Uterus (tissue), 4 donors: ENCODE measurements at places on chromosomes 1 and 21.

DNA sequence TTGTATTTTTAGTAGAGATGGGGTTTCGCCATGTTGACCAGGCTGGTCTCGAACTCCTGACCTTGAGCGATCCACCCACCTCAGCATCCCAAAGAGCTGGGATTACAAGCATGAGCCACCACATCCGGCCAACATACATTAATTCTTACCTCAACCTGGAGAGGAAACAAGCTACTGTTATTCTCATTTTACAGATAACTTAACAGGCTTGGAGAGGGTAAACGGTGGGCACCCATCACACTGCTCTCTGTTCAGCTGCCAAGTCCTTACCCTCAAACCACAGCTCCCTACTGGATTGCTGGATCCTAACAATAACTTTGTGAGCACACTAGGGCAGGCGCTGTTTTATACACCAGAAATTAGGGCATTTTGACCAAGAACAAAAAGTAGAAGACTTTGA is 93.6 kb upstream of the BARHL2 start:
- DNase-seq: no peak

DNA sequence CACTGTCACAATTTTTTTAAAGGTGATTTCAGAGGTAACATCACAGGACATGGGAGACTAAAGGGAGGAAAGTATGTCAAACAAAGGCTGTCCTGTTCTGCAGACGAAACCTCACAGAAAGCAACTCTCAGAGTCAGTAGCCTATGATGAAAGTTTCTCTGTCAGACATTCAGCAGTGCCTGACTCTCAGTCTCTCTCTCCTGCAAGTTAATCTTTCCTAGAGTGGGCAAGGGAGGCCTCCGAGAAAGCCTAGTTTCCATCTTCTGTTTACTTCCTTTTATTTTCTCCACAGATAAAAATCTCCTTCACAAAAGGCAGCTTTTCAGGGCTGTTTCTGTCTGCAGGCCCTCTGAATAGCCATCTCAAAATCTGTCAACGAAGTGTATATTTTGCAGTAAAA is 24.9 kb upstream of the FMO2 start:
- DNase-seq: no peak

DNA sequence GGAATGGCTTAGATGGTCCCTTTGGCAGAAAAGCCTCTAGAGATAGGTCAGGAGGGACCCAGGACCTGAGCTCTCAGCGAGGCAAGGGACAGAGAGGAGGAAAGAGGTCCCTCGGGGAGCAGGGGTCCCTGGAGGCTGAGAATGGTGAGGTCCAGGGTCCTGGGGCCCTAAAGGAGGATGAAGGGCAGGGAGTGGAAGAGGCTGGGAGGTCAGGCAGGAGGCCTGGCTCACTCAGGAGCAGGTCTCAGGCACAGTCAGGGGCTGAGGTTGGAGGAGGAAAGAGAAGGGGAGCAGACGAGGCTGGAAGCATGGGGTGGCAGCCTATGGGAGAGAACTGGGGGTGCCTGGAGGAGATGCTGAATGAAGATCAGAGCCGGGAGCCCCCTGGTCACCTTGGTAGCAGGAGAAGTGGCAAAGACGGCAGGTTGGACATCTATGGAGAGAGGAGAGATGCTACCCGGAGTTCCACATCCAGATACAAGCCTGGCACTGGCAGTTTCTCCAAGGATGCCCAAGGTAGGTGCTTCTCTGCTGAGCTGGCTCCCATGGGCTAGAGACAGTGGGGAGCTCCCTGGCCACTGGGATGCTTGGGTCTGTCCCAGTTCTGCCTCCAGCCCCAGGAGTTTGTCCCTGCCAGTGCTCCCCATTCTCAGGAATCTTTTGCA is 22.6 kb downstream of the IGFN1 start:
- DNase-seq: no peak

- DNase-seq: no peak
These were observed 29.7 kb upstream of the PLCH2 start for GRCh38 chr1:2446394-2446793.

- DNase-seq: no peak
These were observed 16.6 kb downstream of the SPATA17 start for GRCh38 chr1:217647791-217648190.

GRCh38 chr1:67710417-67710816 is 25.4 kb downstream of the GADD45A start:
- DNase-seq: no peak
